Naive thymus-derived CD4-positive, alpha-beta T cell (primary cell): ENCODE measurements at places on chromosomes 2 and 18.

DNA sequence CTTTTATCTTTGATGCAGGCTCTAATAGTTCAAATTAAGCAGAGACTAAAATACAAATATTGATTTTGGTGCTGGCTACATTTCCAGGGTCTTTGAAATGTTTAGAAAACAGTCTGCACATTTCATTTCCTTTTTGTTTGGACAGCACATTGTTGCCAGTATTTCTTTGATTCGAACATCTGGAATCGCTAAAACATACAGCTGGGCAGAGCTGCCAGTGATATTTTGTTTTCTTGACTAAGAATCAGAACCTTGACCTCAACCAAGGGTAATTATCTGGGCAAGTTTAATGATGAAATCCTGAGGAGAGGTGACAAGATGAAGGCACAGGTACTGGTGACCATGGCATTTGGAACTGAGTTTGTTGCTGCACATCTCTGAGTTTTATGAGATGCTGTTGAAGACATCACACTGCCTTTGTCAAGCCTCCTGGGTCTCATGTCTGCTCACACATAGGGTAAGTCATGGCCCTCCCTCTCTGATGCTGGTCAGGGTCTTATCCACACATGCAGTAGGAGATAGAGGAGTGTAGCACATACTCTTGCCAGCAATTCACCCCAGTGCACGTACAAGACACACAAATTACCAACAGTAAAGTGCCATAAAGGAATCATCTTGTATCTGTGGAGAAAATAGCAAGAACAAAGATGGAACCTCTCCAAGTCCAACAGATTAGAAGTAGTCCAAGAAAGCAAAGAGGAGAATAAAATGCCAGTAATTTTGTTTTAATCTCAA is 391.9 kb downstream of the RND3 start:
- no peak for DNase-seq

GRCh38 chr18:4146797-4147196 is 308.3 kb downstream of the DLGAP1 start:
- no peak for DNase-seq

GRCh38 chr2:64243081-64244036 is 99.1 kb upstream of the PELI1 start:
- DNase-seq, result no peak

DNA sequence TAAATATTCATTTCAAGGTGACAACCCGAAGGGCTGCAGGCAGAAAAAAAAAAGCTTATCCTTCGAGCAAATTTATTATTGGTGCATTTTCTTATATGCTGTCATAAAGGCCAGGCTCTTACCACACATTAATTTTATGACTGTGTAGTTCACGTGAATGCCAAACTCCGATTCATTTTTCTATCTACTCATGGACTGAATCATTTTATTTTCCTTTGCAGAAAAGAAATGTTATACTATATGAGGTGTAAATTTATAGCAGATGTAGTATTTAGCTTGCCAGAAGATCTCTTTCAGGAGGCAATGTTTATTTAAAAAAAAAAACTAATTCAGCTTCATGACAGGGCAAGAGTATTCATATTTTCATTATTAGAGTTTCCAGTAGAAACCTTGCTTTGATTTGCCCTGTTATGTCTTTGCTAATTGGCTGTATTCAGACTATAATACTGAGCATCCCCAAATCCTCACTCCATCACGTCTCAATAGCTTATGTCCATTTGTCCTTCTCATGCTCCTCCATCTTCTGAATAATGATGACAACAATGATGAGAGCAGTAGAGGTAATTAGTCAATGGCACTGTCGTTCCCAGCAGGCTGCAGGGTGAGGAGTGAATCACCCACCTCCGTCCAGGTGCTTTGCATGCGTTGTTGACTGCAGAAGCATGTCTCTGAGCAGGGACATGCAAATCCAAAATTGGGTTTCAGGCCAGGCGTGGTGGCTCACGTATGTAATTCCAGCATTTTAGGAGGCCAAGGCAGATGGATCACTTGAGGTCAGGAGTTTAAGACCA is 101.1 kb upstream of the RAB12 start:
- DNase-seq, result no peak
